AG09309 (cell line): ENCODE measurements at places on chromosomes 12 and 14.

DNA sequence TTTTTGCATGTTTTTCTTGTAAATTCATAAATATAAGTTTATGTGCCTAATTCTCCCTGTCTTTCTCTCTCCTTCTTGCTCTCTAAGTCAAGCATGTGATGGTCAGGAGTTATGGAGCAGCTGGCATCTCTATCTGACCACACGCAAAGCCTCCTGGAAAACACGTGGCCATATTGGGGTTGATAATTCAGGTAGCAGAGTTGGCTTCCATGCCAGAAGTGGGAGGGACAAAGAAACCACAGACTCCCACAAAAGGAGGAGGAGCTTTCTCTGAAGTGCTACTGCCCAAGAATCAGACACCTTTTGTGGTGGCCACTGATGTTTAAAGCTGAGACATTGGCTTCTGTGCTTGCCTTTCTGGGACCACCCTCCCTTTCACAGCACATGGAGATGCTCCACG is 517.6 kb upstream of the TMEM132C start:
- DNase-seq, result no peak

DNA sequence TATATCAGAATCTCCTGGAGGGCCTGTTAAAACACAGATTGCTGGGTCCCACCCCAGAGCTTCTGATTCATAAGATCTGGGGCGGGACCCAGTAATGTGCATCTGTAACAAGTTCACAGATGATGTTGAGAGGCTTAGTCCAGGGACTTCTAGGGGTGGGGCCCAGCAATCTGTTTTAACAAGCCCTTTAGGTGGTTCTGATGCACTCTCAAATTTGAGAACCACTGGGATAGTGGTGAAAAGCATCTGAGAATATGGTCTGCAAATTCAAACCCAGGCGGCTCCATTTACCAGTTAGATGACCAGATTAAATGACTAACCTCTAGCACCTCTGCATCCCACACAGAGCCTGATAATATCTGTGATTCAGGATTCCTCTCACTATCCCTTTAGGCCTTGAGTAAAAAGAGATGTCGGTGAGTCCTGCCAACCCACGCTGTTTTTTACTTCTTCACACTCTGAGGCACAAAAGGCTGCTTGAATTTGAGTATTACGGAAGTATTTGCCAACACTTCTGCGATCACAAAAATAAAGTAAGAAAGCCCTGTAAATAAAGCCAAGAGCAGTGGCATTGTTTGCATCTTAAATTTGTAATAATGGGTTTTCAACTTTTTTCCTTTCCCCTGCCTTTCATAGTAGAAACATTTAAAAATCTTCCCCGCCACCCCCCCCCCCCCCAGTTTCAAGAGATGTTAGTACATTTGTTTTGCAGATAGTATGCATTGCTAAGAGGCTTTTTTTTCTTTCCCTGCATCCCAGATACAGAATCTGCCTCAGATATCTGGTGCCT is 1.8 kb upstream of the FRS2 start:
- no peak for DNase-seq

GRCh38 chr12:51183816-51184215 is 10.9 kb upstream of the TFCP2 start:
- no peak for DNase-seq

GRCh38 chr12:116780942-116781341 is 42.8 kb downstream of the RNFT2 start:
- DNase-seq, result no peak

DNA sequence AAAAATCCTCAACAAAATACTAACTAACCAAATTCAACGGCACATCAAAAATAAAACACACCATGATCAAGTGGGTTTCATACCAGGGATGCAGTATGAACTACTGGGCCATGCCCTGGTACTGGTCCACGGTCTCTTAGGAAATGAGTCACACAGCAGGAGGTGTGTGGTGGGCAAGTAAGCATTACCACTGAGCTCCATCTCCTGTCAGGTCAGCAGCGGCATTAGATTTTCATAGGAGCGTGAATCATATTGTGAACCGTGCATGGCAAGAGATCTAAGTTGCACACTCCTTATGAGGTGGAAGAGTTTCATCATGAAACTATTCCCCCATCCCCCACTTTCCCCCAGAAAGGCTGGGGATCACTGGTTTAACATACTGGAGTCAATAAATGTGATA is 6.7 kb upstream of the LGR5 start:
- no peak for DNase-seq

- no peak for DNase-seq
Observed at GRCh38 chr12:42904683-42905418, 315.3 kb upstream of the PRICKLE1 start.

GRCh38 chr12:56143870-56144269 is 8.5 kb upstream of the MYL6B start:
- DNase-seq, result no peak

DNA sequence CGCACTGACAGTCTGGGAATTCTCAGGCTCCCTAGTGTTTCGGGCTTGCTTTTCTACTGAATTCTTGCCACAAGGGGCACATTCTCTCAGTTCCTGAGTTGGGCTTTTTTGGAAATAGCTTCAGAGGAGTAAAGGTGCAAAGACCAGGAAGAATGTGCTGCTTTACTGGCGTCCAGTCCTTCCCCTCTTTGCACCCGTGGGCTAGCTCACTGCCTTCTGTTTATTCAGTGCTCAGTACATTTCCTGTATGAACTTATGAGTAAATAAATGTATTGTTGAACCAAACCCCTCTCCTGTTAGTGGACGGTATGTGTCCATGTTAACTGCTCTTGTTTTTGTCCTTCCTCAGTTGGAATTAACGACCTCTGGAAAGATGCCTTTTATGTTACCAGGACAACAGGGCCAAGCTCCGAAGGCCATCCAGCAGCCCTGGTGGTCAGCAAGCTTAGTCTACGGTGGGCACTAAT is 24.0 kb downstream of the GSG1 start:
- DNase-seq, result no peak

DNA sequence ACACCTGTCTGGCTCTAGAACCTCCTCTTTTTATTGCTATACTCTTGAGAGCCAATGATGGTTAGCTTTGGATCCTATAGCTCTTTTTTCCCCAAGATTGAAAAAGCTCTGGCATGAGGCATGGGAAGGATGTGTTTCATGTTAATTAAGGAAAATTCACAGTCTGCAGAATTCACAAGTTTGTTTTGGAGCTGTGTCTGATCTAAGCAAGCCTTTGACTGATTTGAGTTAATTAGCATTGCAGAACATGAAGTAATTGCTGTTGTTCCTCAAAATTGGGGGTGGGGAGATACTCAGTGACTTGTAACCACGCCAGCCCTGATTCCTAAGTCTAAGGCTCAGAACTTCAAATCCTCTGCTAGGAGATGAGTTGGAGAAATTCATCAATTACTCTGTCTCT is 205.0 kb downstream of the SUDS3 start:
- no peak for DNase-seq

DNA sequence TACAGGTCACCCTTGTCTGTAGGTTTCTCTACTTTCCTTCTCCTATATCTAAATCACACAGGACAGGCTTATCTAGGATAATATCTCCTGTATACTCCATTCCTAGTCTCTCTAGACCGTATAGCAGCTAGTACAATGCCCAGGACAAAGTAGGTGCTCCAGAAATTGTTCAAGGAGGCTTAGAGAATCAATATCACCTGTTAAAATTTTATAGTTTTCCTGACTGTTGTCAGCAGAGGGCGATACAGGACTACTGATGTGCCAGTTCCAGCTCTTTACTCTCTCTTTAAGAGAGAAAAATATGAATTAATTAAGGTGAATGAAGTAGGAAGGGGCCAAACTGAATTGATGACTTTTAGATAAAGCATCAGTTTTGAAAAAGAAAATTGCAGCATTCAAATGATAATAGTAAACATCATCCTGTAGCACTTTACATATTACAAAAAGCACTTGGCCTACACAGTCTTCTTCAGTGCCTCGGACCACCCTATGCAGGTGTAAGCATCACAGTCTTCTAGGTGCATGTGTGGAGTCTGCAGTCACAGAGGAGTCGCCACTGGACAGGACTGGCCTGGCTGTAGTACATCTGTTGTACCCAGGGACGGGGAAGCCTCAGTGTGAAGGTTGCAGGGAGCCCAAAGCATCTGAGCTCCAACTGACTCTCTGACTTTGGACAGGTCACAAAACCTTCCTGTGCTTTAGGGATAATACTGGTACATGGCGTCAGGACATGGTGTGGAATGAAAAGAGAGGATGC is 61.9 kb upstream of the MAX start:
- DNase-seq, result no peak

DNA sequence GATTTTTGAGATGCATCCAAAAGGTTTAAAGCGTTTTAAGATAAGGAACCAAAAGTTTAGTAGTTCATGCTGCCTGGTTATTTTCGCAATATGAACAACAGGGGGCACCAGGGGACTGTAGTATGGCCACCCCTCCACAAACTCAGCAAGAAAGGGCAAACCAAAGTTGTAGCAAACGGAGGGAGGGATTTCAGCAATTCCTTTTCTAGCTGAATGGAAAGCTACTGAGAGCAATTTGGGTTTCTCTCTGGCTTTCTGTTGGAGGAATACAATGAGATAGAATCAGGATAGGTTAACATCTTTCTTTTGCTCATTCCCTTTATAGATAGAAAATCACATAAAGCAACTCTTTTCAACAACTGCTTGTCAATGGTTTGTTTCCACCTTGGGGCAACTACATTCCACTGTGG is 62.5 kb downstream of the DRAM1 start:
- DNase-seq, result peak; percentile 58

GRCh38 chr14:85762526-85762925 is 232.6 kb downstream of the FLRT2 start:
- no peak for DNase-seq
